ENCODE measurements at places on chromosomes 7 and 10.

- DNase-seq = no peak
Measured at GRCh38 chr7:45923818-45924217, 2.7 kb upstream of the IGFBP3 start.

DNA sequence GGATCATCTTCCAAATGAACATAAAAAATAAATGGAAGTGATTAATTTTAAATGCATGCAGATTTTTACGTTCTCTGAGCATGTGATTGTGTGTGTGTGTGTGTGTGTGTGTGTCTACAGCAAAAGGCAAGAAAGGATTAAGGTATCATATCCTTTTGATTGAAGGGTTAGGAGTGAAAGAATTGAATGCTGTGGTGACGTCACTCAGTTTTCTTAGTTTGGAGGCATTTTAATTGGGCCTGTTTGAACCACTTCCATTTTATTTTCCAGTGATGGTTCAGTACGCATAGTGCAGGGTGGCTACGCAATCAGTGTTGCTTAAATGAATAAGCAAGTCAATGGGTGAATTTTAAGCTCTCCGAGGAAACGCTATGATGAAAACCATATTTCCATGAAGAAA, 31.3 kb downstream of the TACC2 start:
- no peak for DNase-seq

GRCh38 chr7:53756946-53757345, 721.5 kb downstream of the POM121L12 start:
- DNase-seq = no peak

DNA sequence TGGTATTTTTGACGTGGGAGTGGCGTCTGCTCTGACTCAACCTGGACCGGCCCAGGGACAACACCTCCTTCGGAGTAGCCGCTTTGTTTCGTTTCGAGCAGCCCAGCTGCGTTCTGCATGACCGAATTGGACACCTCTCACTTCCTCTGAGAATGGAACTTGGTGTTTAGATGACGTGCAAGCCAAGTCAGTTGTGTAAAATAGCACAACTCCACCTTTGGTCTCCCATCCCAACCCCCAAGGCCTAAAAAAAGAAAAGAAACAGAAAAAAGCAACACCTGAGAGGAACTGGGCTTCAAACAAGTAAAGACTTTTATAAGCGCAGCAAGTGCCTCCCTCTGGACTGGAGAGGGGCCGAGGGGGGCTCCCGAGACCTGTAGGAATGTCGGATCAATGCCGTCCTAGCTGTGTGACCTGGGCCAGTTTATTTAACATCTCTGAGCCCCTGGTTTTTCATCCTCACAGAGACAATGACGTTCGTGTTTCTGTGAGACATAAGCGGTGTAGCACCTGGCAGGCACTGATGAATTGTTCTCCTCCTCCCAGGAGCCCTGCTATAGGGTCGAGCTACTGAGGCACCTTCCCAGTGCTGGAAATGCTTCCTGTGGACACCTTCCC, 52.0 kb upstream of the SMNDC1 start:
- no peak for DNase-seq
